ENCODE measurements at places on chromosomes 1 and 21. TPM values are rescaled to one million over a fixed set of nuclear protein-coding genes. Genes with fewer than 3 reads are reported as not detected.

DNA sequence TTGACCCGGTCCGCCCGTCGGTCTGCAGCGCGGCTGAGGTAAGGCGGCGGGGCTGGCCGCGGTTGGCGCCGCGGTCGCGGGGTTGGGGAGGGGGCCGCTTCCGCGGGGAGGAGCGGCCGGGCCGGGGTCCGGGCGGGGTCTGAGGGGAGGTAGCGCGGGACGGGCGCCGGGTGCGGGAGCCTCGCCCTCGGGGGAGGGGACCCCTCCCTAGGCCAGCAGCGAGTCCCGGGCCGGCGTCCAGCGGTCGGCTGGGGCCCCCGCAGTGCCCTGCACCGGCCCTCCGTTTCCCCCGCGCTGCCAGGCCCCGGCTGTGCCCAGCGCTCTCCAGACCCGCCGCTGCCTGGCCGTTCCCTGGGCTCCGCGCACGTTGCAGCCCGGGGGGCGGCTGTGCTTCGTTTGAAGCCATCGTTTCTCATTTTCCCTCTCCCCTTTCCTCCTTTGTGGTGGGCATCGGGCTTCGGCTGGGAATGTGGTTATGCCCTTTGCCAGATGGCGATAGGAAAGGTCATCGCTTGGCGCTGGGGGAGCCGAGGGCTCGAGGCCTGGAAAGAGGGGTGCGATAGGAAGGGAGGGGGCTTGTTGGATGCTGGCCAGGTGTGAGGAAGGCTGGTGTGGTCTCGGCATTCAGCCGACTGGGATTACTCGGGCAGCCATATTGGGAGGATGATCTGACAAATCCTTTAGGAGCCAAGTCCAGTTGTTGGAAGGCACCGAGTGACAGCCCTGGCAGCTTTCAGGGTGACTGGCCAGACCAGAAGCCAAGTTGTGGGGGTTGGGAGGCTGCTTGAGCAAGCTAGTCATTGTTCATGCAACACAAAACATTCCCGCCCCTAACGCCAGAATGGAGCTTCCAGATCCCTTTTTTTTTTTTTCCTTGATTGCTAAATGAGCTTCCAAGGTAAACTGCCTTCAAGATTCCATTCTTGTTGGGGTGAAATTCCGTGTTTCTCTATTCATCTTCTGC lies 753 bp downstream of the KIF1B start:
- peak; percentile 90 for DNase-seq

DNA sequence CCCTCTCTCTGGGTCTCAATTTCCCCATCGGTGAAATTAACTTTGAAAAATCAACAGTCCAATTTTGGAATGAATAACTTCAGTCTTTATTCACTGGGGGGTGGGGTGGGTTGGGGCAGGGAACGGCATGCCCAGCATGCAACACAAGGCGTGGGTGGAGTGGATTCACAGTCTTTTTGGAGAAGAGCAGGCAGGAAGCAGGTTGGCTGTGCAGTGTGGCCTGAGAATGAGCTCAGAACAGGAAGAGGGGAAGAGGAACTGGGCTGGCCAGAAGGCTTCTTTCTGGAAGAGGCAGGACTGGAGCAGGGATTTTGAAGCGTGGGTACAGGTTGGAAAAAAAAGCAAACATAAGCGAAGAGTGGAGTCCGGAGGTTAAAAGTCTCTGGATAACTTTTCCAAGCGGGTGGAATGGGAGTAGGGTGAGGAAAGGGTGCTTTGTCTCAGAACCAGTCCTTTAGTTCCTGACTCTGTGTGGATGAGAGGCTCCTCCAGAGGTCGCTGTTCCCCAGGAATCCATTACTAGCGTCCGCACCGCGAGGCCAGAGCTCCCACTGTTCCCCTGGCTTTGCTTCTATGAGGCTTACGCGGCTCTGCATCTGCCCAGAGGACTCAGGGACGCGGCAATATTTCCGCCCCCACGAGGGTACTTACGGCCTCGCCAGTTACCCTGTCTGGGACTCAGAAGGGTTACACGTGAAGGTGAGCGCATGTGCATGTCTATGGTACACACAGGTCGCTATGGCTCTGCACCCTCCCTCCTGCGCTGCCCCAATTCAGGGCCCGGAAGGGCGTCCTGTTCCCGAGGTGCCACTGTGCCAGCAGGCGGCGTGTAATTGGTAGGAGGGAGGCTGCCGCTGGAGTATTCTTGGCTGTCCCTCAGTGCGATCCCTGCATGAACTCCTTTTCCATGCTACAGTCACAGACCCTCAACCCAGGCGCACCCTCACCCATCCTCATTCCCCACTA lies 5.5 kb upstream of the FOXD2 start:
- peak; percentile 91 for DNase-seq

DNA sequence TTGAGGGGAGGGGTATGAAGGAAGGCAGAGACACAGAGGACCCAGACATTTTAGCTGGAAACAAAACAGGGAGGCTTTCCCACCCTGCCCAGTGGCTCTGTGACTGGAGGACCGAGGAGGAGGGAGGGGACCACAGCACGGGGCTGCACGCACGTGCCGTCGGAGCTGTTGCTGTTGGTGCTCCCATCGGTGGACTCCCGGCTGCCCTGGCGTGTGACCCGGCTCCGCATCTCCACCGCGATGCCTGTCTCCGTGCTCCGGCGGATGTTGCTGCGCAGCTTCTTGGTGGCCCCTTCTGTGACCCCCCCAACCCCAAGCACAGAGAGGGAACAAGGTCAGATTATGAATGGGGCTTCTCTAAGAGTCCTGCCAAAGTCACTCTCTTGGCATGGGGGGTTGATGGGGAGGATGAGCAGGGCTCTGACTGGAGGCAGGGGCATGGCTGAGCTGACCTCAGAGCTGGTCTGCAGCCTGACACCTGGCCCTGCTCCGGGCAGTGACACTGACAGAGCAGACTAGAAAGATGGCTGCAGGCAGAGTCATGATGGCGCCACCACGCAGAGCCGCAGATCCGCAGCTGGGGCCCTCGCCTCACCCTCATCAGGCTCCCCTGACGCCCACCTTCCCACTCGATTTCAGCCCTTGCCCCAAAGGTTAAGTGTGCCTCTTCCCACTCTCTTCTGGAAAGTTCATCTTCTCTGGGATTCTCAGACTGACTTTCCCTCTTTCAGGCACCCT lies 29.6 kb downstream of the RIMS3 start:
- no peak for DNase-seq

GRCh38 chr1:206985162-206985749 lies 15.0 kb upstream of the FCAMR start:
- DNase-seq: no peak

DNA sequence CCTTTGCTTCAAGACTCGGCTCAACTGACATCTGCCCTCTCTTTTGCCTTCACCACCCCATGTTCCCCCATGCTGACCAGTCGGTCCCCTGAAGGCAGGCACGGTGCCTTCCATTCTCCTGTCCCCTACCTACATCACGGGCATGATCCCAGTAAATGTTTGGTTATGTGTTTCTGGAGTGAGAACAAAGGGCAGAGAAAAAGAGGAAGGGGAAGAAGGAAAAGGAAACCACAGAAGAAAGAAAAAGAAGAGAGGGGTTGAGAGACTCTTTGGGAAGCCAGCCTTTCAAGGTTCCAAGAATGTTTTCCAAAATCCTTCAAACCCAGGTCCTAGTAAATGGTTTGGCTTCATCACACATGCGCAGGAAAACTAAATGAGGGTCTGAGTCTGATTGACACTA lies 84.9 kb downstream of the CDC7 start:
- no peak for DNase-seq

Gene PADI3
- total RNA-seq: not detected

GRCh38 chr1:27166929-27167328 lies 12.0 kb upstream of the SLC9A1 start:
- DNase-seq: no peak
